ENCODE measurements at places on chromosomes 3 and 15. TPM values are rescaled to one million over a fixed set of nuclear protein-coding genes. Genes with fewer than 3 reads are reported as not detected.

- peak; percentile 63 for DNase-seq
Observed at GRCh38 chr3:107753494-107753893, 230.7 kb downstream of the BBX start.

GRCh38 chr15:45521596-45522327 lies 793 bp downstream of the SLC30A4 start:
- DNase-seq = peak; percentile 21

- DNase-seq = no peak
Observed at GRCh38 chr15:49287481-49287880, 117.4 kb downstream of the GALK2 start.

DNA sequence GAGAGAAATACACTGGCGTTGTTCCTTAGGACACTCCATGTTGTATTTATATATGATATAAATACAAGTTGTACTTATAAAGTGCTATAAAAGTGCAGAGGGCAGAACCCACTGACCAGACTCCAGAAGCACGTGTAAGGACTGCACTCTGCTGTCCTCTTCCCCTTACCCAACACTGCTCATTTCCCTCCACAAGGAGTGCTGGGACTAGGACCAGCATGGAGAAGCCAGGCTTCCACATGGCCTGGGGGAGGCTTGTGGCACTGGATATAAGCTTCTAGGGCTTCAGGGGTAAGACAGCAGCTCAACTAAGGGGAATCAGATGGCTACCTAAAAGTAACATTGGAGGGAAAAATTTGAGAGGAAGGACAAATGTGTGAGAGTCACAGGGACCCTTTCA lies 556.9 kb downstream of the IGSF11 start:
- no peak for DNase-seq

Gene SCG3
- total RNA-seq = 0.60 TPM

Gene STRA6
- not detected for total RNA-seq

Gene MAP1A
- 0.34 TPM for total RNA-seq

Gene SI
- total RNA-seq = not detected

Gene RAB43
- 116 TPM for total RNA-seq

DNA sequence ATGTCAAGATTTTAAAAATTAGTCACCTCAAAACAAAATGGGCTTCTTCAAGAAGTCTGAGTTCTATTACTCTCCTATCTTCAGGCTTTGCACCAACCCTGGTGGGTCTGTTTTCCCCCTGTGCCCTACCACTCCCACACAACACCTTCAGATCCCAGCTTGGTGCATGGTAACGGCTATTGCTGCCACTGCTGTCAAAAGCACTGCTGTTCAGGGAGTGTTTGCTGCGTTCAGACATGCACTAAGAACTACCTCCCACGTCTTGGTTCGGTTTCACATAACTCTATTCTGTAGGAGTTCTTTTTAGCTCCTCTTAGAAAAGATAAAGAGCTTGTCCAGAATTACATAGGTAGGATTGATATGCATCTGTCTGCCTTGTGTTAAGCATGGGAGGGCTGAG lies 799.2 kb downstream of the NR2F2 start:
- DNase-seq = no peak

DNA sequence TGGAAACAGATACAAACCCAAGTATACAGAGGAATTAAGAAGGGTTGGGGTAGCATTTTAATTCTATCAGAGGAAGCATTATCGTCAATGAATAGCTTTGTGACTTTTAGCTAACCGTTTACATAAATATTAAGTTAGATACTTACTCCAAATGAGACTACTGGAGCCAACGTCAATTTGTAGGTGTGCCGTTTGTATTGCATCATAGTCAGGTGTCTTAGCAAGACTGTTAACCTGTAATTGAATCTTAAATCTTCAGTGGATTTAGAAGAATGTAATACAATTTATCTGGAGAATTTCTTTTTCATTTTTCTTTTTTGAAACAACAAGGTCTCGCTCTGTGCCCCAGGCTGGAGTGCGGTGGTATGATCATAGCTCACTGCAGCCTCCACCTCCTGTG lies 55.1 kb downstream of the CRTC3 start:
- DNase-seq = no peak

DNA sequence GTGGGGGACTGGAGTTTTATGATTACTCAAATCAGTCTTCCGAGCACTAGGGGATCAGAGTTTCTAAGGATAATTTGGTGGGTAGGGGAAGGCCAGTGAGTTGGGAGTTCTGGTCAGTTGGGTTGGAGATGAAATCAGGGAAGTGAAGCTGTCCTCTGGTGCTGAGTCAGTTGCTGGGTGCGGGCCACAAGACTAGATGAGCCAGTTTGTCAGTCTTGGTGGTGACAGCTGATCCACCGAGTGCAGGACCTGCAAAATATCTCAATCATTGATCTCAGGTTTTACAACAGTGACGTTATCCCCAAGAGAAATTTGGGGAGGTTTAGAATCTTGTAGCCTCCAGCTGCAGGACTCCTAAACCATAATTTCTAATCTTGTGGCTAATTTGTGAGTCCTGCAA lies 249.4 kb downstream of the FAM43A start:
- no peak for DNase-seq

GRCh38 chr3:89364314-89364713 lies 256.9 kb downstream of the EPHA3 start:
- no peak for DNase-seq

- no peak for DNase-seq
Observed at GRCh38 chr15:95162531-95162930, 931.2 kb downstream of the MCTP2 start.

DNA sequence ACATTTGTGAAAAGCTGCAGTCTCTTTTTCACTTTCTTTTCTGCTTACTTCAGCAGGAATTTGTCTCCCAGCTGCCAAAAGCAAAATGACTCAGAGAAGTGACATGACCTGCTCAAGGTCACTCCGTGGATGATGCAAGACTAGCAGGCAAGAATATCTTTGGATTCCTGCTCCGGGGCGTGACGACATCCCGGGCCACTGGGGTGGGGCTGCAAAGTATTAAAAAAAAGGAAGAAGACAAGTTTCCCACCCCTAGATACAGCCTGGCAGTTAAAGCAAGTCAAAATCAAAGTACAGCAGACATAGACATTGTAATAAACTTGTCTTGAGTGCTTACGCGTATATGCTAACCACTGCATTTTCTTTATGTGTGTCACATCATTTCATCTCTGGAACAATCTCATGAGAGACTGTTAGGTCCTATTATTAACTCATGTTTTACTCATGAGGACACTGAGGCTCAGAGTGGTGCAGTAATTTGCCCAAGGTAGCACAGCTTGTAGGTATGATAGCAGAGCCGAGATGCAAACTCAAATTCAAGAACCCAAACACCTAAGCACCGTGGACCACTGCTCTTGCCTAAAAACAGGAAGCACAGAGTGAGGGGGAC lies 485.2 kb upstream of the PROK2 start:
- peak; percentile 74 for DNase-seq

Gene TP63
- total RNA-seq = not detected

DNA sequence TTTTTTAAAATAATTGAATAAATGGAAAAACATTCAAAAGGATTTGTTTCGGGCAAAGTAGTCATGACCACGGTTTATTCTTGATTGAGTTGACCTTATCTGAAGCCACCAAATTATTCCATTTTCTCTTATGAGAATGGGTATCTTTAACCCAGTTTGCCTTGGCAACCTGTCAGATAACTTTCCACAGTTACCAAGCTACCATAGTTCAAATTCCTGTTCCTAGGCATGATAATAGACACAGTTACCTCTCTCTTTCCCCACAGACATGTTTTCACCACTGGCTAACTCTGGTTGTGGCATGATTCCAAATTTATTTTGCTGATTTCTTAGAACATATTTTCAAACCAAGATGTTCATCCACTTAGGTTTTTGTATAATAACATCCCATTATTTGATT lies 84.9 kb downstream of the NECTIN3 start:
- no peak for DNase-seq

Gene IGDCC3
- not detected for total RNA-seq

GRCh38 chr3:75506603-75507002 lies 157.5 kb upstream of the FRG2C start:
- DNase-seq = no peak

Gene TTLL13
- total RNA-seq = 0.09 TPM

GRCh38 chr3:10262027-10262426 lies 13.8 kb downstream of the TATDN2 start:
- no peak for DNase-seq

- no peak for DNase-seq
Observed at GRCh38 chr15:73608941-73609340, 24.2 kb downstream of the NPTN start.

Gene PTH1R
- 0.85 TPM for total RNA-seq

DNA sequence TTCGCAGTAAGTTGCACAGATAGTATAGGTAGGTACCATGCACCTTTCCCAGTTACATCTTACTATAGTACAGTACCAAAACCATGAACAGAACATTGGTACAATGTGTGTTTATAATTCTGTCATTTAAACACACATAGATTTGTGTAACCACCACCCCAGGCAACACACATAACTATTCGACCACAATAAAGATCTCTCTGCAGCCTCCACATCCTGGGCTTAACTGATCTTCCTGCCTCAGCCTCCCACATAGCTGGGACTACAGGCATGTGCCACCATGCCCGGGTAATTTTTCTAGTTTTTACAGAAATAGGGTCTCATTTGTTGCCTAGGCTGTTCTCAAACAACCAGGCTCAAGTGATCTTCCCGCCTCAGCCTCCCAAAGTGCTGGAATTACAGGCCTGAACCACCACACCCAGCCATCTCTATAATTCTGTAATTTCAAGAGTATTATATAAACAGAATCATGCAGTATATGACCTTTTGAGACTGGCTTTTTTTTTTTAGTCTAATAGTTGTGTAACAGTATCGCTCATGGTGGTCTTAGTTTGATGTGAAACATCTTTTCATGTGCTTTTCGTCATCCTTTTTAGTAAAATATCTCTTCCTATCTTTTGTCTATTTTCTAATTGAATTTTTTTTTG lies 13.3 kb upstream of the TMF1 start:
- DNase-seq = no peak

Gene TRPM1
- total RNA-seq = 1.9 TPM

DNA sequence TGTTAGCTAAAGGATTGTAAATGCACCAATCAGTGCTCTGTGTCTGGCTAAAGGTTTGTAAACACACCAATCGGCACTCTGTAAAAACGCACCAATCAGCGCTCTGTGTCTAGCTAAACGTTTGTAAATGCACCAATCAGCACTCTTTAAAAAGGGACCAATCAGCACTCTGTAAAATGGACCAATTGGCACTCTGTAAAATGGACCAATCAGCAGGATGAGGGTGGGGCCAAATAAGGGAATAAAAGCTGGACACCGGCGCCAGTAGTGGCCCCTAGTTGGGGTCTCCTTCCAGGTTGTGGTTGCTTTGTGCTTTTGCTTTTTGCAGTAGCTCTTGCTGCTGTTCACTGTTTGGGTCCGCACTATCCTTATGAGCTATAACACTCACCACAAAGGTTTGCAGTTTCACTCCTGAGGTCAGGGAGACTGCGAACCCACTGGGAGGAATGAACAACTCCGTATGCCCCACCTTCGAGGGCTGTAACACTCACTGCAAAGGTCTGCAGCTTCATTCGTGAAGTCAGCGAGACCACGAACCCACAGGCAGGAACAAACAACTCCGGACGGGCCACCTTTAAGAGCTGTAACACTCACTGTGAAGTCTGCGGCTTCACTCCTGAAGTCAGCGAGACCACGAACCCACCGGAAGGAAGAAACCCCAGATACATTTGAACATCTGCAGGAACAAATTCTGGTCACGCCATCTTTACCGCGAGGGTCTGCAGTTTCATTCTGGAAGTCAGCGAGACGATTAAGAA lies 1.1 kb upstream of the SUCLG2 start:
- DNase-seq = no peak

DNA sequence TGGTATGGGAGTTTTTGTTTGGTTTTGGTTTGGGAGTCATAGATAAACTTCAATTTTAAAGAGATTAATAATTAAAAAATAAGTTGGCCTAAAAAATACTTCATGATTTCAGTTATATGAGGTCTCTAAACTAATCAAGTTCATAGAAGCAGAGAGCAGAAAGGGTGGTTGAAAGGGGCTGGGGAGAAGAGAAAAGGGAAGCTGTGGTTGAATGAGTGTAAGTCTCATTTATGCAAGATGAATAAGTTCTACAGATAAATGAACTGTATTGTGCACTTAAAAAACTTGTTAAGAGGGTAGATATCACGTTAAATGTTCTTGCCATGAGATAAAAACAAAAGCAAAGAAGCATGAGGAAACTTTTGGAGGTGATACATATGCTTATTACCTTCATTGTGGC lies 188.7 kb downstream of the NSUN3 start:
- no peak for DNase-seq

Gene CDHR4
- not detected for total RNA-seq

DNA sequence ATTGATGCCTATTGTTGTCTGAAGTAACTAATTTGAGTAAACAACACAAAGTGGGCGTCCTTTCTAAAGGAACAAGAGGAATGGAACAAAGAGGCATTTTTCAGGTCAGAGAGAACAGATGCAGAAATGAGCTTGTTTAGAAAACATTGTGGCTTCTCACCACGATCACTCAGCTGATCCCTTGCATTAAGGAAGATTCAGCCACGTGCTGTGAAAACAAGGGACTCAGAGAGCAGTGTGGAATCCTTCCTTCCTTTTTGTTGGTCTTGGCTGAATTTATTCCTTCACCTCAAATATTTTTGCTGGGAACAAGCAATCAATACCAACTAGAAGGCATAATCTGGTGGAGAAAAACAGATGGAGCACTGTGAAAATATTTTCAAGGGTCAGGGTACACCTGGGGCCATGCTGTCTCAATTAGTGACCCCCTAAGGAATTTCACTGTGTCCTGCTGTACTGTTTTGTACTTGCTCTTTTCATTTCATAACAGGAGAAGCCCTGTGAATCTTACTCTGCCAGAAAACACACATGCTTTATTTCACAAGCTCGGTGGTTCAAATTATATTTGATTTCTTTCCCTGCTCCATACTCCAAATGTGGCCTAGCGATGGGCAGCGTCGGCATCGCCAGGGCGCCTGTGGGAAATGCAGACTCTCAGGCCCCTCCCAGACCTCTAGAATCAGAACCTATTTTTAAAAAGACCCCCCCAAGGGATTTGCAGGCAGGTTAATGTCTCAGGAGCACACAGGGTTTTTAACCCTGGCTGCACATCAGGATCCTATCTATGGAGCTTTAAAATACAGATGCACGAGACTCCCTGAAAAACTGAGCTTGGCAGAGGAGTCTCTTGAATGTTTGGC lies 11.6 kb upstream of the SLC6A20 start:
- DNase-seq = no peak

Gene CADPS
- total RNA-seq = not detected

DNA sequence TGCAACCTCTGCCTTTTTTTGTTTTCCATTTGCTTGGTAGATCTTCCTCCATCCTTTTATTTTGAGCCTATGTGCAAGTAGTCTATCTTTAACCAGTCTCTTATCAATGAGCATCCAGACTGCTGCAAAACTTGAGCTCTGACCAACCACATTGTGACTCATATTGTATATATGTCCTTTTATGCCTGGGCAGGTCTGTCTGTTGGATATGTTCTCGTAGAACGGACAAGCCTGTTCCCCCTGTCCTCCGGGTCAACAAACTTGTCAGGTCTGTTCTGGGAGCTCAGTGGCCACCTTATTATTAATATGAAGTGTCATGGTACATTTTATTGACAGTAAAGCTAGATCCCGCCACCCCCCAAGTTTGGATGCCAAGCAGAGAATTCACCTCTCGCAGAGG lies 252.9 kb upstream of the ST8SIA2 start:
- no peak for DNase-seq

Gene TMCO5A
- not detected for total RNA-seq

All from dermis blood vessel endothelial cell (primary cell).